ENCODE measurements at places on chromosomes 13 and 19. TPM values are rescaled to one million over a fixed set of nuclear protein-coding genes. Genes with fewer than 3 reads are reported as not detected.

GRCh38 chr13:109695402-109696190 lies 90.8 kb downstream of the IRS2 start:
- no peaks in the 10 kb centered on the region for H3K4me1 ChIP-seq
- no peak overlapping the region for H3K4me3 ChIP-seq
- H3K27me3 ChIP-seq, result no peaks in the 10 kb centered on the region
- no peaks in the 10 kb centered on the region for H3K36me3 ChIP-seq
- H3K27ac ChIP-seq, result no peak overlapping the region
- no peak for DNase-seq

GRCh38 chr19:48613024-48613851 lies 1.6 kb downstream of the FAM83E start:
- no peaks in the 10 kb centered on the region for H3K4me1 ChIP-seq
- no peaks in the 10 kb centered on the region for H3K27me3 ChIP-seq
- no peak overlapping the region for H3K4me3 ChIP-seq
- H3K27ac ChIP-seq, result no peak overlapping the region
- H3K36me3 ChIP-seq, result no peaks in the 10 kb centered on the region

- no peaks in the 10 kb centered on the region for H3K4me1 ChIP-seq
- no peak for DNase-seq
- H3K27ac ChIP-seq, result no peak overlapping the region
- no peaks in the 10 kb centered on the region for H3K36me3 ChIP-seq
- no peak overlapping the region for H3K4me3 ChIP-seq
Measured at GRCh38 chr19:10052602-10053360, 33.3 kb upstream of the SHFL start.

DNA sequence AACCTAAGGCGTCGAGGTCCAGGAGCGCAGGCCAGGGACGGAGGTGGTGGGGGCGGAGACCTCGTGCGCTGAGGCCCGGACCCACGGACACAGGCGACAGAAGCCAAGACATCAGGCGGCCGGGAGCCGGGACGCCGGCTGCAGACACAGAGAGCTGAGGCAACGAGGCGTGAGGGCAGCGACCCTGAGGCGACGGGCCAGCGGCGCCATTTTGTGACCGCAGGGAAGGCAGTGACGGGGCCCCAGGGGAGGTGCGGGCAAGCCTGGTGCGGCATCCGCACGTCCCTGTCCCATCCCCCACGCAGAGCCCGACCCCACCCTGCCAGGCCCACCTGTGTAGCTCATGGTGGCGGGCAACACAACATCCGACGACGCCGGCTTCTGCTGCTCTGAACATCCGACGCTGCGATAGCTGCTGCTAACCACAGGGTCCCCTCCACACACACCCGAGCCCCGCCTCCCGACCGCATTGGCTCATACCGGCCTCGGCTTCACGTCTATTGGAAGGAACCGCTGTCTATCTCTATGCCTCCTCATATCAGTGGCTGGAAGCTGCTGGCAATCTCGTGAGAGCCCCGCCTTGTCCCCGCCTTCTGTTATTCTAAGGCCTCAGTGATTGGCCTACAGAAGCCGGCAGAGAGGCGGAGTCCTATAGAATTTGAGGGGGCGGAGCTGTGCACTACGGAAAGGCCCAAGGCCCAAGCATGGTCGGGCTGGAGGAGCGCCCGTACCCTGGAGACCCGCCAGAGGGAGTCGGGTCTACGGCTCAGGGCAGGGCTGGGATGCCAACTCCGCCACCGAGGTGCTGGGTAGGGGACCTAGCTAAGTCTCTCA lies at the start of gene AKAP8L:
Gene AKAP8L, minus strand, starts transcription at position 410 of the 834 bp plus-strand sequence. Its CDS starts 65 bp downstream, at position 345.
- H3K27me3 ChIP-seq, result no peaks in the 10 kb centered on the region
- peak within 1 kb of the TSS; percentile 77 for H3K4me3 ChIP-seq
- H3K27ac ChIP-seq, result peak within 1 kb of the TSS; percentile 62

DNA sequence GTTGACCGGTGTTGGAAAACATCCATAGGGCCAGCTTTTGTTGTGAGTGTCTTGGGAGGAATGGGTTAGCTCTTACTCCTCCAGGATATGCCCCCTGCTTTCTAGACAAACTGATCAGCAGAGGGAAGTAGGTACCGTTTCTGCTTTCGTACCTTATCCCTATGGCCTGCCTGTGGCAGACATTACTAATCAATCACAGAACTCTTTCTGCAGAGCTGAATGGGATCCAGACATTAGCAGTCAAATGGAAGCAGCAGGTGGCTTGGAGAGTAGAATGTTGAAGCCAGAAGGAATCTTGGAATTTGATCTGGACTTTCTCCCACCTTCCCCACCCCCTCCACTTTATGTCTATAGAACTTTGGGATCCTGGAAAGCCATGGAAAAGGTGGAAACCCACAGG lies 17.1 kb downstream of the NWD1 start:
- no peaks in the 10 kb centered on the region for H3K4me1 ChIP-seq
- H3K27me3 ChIP-seq, result no peaks in the 10 kb centered on the region
- no peak overlapping the region for H3K4me3 ChIP-seq
- no peak overlapping the region for H3K27ac ChIP-seq
- DNase-seq, result no peak

DNA sequence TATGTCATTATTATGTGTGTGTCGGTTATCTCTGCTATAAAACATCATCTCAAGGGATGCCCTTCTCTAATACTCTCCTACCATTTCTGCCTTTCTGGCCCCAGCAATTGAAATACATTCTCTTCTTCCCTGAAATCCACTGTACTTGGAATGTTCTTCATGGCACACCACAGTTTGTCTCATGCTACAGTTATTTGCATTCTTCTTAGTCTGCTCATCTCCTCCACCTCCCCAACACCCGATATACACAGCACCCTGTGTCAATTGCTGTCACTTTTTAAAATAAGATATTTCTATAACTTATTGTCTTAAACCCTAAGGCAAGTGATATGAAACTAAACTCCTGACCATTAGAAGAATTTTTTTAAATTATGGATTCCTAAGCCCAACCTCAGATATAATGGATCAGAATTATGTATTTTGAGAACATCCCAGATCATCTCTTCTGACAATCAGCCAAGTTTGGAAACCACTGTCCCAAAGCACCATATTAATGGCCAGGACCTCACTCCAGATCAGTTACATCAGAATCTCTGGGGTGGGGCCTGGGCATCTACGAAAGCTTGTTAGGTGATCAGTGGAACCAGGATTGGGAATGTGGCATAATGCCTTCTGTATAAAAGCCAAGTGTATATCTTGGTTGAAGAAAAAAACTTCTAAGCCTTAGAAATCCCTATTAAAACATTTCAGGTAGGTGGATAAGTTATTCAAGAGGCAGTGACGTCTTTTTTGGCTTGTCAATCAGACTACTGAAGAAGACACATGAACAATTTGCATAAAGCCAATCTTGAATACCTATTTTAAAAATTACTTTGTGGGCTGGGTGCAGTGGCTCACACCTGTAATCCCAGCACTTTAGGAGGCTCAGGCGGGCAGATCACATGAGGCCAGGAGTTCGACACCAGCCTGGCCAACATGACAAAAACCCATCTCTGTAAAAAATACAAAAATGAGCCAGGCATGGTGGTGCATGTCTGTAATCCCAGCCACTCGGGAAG lies 30.0 kb upstream of the KBTBD7 start:
- H3K4me1 ChIP-seq, result no peaks in the 10 kb centered on the region
- H3K27ac ChIP-seq, result no peak overlapping the region

- H3K4me1 ChIP-seq, result no peaks in the 10 kb centered on the region
- H3K27me3 ChIP-seq, result no peaks in the 10 kb centered on the region
- H3K4me3 ChIP-seq, result no peak overlapping the region
- peaks cover 9% of the 10 kb centered on the region for H3K36me3 ChIP-seq
- H3K27ac ChIP-seq, result no peak overlapping the region
Measured at GRCh38 chr13:24459234-24459633, 53.3 kb downstream of the PARP4 start.

DNA sequence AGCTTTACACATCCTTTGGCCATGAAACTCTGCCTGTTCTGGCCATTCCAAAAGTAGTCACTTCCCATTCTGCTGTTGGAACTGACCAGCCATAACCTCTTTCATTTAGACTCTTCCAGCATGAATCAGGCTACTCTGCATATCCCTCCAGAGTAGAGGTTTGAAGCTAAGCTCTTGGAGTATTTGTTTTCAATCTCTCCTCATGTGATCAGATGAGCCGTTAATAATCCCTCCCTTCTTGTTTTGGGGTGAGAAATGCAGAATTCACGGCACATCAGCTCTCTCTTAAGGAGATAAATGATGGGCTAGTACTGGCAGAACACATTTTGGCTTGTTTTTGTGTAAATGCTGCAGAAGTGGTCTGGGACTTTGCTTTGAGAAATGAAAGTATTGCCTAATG lies 519.9 kb downstream of the PCDH17 start:
- no peaks in the 10 kb centered on the region for H3K4me1 ChIP-seq
- no peak overlapping the region for H3K27ac ChIP-seq
- DNase-seq, result no peak
- no peaks in the 10 kb centered on the region for H3K27me3 ChIP-seq
- no peak overlapping the region for H3K4me3 ChIP-seq
- H3K36me3 ChIP-seq, result no peaks in the 10 kb centered on the region

- no peak for DNase-seq
- no peak overlapping the region for H3K4me3 ChIP-seq
- no peaks in the 10 kb centered on the region for H3K27me3 ChIP-seq
- no peaks in the 10 kb centered on the region for H3K36me3 ChIP-seq
- H3K27ac ChIP-seq, result no peak overlapping the region
- no peaks in the 10 kb centered on the region for H3K4me1 ChIP-seq
Measured at GRCh38 chr13:49428041-49428763, 15.7 kb downstream of the CAB39L start.

DNA sequence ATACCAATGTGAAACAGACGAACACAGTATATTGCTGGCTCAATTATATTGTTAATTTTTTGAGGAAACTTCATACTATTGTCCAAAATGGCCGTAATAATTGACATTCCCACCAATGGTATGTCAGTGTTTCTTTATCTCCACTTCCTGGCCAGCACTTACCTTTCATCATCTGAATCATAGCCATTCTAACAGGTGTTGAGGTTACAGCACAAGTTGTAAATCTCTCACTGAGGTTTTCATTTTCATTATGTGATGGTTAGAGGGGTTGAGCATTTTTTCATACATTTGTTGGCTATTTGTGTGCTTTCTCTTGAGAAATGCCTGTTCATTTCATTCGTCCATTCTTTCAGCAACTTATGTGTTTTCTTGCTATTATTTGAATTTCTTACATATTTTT lies 824.0 kb downstream of the UQCRFS1 start:
- H3K36me3 ChIP-seq, result no peaks in the 10 kb centered on the region
- no peaks in the 10 kb centered on the region for H3K27me3 ChIP-seq
- no peak overlapping the region for H3K4me3 ChIP-seq
- no peak for DNase-seq
- no peak overlapping the region for H3K27ac ChIP-seq
- no peaks in the 10 kb centered on the region for H3K4me1 ChIP-seq

- DNase-seq, result peak; percentile 82
- no peaks in the 10 kb centered on the region for H3K27me3 ChIP-seq
- H3K4me3 ChIP-seq, result peak overlapping the region; percentile 21
Measured at GRCh38 chr19:47228168-47228936, 2.6 kb downstream of the BBC3 start.

DNA sequence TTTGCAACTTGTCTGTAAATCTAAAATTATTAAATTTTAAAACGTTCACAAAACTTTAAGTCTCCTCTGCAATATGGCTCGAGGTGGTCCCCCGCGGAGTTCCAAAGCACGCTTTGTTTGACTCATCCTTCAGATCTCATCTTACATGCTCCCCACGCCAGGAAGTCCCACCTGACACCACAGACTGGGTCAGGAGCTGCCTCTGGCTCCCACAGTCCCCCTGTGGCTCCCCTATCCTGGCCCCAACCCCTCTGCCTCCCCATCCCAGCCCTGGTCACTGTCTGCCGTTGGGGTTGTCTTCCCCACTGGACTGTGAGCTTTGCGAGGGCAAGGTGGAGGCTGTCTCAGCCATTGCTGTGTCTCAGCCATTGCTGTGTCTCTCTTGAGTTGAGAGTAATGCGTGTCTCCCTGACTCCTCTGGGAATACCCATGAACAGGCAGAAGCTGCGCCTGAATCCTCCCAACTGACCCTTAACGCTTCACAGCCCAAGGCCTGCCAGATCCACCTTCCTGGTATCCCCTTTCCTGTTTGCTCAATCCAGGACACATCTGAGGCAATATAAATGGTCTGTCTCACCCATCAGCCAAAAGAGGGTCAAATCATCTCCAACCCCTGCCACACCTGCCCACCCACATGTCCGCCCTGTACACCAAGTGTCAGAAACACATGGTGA lies 15.9 kb downstream of the DYRK1B start:
- H3K27me3 ChIP-seq, result no peaks in the 10 kb centered on the region
- no peaks in the 10 kb centered on the region for H3K4me1 ChIP-seq
- no peak overlapping the region for H3K4me3 ChIP-seq
- H3K27ac ChIP-seq, result no peak overlapping the region

- no peaks in the 10 kb centered on the region for H3K4me1 ChIP-seq
- H3K4me3 ChIP-seq, result no peak overlapping the region
- no peaks in the 10 kb centered on the region for H3K27me3 ChIP-seq
- DNase-seq, result peak; percentile 66
- no peak overlapping the region for H3K27ac ChIP-seq
Measured at GRCh38 chr13:19169496-19169895, 12.1 kb downstream of the TUBA3C start.

- no peaks in the 10 kb centered on the region for H3K4me1 ChIP-seq
- H3K4me3 ChIP-seq, result no peak overlapping the region
- H3K36me3 ChIP-seq, result no peaks in the 10 kb centered on the region
Measured at GRCh38 chr19:46629546-46630025, 4.7 kb upstream of the PTGIR start.

GRCh38 chr19:51253088-51253806 lies 2.4 kb downstream of the SIGLECL1 start:
- H3K27ac ChIP-seq, result no peak overlapping the region
- no peaks in the 10 kb centered on the region for H3K27me3 ChIP-seq
- no peak overlapping the region for H3K4me3 ChIP-seq
- no peak for DNase-seq
- H3K4me1 ChIP-seq, result no peaks in the 10 kb centered on the region

DNA sequence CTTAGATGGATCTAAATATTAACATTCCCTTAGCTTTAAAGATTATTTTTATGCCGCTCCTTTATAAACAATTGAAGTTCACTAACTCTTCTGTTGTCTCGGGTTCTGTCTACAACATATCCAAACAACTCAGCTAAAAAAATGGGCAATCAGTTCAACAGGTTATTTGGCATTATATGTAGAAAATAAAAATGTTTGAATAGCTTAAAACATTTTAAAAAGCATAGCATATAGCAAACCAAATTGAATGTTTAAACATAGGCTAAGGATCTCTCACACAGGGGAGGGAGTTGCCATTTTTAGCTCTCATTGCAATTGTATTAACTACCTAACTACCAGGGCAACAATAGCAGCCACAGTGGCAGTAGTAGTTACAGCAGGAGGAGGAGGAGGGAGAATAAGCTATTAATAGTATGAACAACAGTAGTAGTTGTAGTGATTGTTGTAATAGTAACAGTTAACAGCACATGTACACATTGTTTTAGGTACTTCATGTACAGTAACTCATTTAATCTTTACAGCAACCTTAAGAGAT lies 404.2 kb downstream of the KCNRG start:
- H3K4me3 ChIP-seq, result no peak overlapping the region
- no peaks in the 10 kb centered on the region for H3K36me3 ChIP-seq
- no peak for DNase-seq
- no peaks in the 10 kb centered on the region for H3K27me3 ChIP-seq
- H3K4me1 ChIP-seq, result peaks cover 9% of the 10 kb centered on the region
- no peak overlapping the region for H3K27ac ChIP-seq

GRIK5 gene
- 39.0 TPM for polyA plus RNA-seq

CALM3 gene
- 240 TPM for polyA plus RNA-seq

SIGLEC9 gene
- 6.3 TPM for polyA plus RNA-seq

TMEM59L gene
- polyA plus RNA-seq, result 8.5 TPM

CAPN12 gene
- polyA plus RNA-seq, result 4.5 TPM

ERICH4 gene
- polyA plus RNA-seq, result 13.4 TPM

POLD1 gene
- 5.4 TPM for polyA plus RNA-seq

FAM83E gene
- 0.74 TPM for polyA plus RNA-seq

CBLC gene
- not detected for polyA plus RNA-seq

TMEM161A gene
- 7.6 TPM for polyA plus RNA-seq

IFNL1 gene
- polyA plus RNA-seq, result not detected

KLK3 gene
- polyA plus RNA-seq, result 1.4 TPM

PRKCG gene
- not detected for polyA plus RNA-seq

Data from aorta (tissue), 5 donors.